ENCODE measurements at places on chromosomes 2 and 18. TPM values are rescaled to one million over a fixed set of nuclear protein-coding genes. Genes with fewer than 3 reads are reported as not detected.

GRCh38 chr2:65077898-65078297, 21.7 kb downstream of the CEP68 start:
- no peak for ATAC-seq

DNA sequence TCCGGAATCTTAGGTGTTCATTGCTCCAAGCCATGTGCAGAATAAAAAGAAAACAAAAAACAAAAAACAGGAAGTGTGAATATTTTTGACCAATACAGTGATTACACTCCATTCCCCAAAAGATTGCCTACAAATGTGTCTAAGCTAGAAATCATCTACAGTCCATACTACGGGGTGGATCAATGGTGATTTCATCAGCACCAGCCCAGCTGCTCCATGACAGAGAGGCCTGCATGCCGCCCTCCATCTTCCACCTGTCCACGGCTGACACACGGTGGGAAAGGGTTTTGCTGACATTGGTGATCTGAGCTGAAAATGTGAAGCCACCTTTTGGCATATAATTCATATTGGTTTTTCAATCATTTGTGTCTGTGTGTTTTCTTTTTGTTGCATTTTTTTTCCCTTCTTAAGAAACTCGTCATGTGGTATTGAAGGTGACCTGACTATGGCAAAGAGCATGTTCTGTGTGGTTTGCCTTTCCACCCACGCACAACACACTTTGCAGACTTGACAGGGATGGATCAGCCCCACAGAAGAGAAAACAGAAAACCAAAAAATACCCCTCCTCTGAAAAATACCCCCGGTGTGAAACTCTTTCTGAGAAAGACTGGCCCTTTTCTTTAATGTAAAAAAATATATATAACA, 533.1 kb downstream of the RNF144A start:
- no peak for ATAC-seq

GRCh38 chr2:224319750-224320149, 82.2 kb downstream of the FAM124B start:
- ATAC-seq: no peak

- ATAC-seq: no peak
Observed at GRCh38 chr2:232431705-232432590, 24.0 kb upstream of the ALPI start.

DNA sequence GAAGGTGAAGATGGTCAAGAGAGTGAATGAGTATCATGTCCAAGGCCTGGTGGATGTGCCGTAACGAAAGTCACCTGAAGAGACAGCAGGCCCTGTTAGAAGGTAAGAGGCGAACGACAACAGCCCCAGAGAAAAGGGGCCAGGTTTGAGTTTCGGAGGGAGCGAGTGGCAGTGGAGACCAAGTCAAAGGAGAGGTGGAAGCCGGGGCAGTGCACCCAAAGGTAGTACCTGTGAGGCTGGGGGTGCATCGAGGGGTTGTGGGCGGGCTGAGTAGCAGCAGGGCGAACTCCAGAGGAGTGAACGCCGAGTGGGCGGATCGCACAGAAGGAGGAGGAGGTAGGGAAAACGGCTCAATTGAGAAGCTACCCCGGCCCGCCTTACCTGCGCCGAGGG, 358 bp downstream of the USP37 start:
- ATAC-seq: peak; percentile 62

DNA sequence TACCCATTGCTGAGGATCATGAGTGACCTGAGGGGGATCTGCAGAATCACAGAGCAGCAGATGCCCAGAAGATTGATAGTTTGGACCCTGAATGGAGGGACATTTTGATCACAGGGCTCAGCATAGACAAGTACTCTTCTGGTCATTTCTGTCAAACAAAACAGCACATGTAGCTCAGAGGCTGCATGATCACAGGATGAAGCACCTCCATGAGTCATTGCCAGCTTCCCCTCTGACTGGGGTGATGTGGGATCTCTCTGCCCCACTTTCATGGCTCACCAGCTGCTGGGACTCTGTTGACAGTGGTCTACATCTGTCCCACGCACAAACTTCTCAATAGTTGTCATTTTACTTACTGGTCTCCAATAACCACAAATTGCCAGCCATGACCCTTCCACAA, 264.1 kb downstream of the RPIA start:
- ATAC-seq: no peak

- ATAC-seq: no peak
Observed at GRCh38 chr18:45227001-45227742, 388.1 kb upstream of the SLC14A2 start.

- ATAC-seq: no peak
Observed at GRCh38 chr2:223570784-223571183, 31.4 kb downstream of the SCG2 start.

GRCh38 chr2:173435574-173435973, 80.9 kb downstream of the CDCA7 start:
- no peak for ATAC-seq

Gene PLEKHB2
- 30.8 TPM for total RNA-seq

Gene CELF4
- not detected for total RNA-seq

Gene ERICH2
- not detected for total RNA-seq

All from esophagus mucosa (tissue), 1 donor.